ENCODE measurements at places on chromosomes 11 and 22. TPM values are rescaled to one million over a fixed set of nuclear protein-coding genes. Genes with fewer than 3 reads are reported as not detected.

DNA sequence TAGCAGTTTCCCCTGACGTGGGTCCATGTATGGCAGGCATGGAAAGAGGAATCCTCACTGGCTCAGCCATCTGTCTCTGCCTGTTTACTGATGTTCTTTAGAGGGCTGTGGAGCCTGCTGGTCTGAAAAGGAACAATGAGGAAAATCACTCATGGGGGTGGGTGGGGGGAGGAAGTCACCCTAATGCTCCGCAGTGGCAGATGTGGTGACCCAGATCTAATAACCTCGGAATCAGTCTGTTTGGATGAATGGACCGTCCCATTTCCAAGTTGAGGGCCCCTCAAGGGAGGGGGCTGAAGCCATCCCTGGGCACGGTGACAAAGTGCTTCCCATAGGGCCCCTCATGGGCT lies 4.4 kb downstream of the BCR start:
- DNase-seq: no peak

GRCh38 chr11:83717537-83717936 lies 431.4 kb upstream of the CCDC90B start:
- DNase-seq: no peak

Gene ZP1
- polyA plus RNA-seq: 0.10 TPM

Gene CASP5
- not detected for polyA plus RNA-seq

DNA sequence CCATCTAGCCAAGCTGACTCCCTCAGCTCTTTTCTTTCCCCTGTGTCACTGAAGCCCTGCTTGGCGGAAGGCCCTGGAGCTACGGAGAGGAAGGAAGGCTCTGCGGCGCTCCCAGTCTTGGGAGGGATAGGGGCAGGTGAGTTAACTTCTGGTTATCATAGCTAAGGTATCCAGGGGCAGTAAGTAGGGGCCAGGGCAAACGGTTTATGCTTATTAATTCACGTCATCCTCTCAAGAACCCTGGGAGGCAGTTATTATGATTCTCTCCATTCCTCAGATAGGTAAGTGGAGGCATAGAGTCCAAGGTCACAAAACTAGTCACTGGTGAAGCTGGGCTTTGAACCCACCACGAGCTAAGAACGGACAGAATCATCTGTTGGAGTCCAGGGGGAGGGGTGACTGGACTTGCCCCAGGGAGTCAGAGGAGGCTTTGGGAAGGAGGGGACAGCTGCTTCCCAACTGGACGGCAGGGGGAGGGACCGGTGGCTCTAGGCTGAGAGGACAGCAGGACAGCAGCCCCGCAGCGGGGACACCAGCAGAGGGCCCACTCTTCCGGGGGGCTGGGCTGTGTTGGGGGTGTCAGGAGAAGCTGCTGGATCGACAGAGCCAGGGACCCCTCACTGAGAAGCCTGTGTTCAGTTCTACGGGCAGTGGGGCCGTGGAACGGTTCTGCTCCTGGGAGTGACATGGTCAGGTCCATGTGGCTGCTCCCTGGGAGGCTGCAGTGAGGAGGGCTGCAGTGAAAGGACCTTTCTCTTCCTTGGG lies 3.5 kb downstream of the BAIAP2L2 start:
- no peak for DNase-seq

- DNase-seq: no peak
Measured at GRCh38 chr22:43535336-43535735, 123.5 kb downstream of the MPPED1 start.

DNA sequence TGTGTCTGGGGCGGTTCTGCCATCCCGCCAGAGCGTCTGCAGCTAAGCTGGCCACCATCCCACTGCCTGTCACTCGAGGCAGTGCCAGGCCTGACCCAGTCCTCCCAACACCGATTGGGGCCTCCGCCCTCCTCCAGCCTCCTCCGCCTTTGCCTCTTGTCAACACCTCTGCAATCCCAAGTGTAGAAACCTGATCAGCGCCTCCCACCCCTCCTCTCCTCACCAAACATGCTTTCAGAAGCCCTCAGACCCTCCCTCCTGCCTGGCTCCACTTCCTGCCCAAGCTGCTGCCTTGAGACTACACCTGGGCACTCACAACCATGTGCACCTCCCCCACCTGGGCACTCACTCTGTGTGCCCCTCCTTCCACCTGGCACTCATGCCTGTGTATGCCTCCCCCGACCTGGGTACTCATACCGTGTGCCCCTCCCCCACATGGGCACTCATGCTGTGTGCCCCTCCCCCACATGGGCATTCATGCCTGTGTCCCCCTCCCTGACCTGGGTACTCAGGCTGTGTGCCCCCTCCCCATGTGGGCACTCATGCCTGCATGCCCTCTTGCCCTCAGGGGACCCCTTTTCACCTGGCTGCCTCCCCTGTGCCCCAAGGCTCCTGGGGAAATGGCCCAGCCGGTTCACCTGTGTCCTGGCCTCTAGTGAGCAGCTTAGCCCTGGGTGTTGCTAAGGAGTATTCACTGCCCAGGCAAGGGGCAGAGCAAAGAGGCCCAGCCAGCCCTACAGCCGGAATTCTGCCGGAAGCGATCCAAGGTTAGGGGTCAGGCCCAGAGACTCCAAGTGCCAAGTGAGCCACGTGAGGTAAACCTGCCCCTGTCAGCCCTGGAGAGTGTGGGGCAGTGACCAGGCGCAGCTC lies 5.5 kb upstream of the IFITM10 start:
- peak; percentile 74 for DNase-seq

- no peak for DNase-seq
Measured at GRCh38 chr11:128416976-128417375, 170.4 kb downstream of the ETS1 start.

DNA sequence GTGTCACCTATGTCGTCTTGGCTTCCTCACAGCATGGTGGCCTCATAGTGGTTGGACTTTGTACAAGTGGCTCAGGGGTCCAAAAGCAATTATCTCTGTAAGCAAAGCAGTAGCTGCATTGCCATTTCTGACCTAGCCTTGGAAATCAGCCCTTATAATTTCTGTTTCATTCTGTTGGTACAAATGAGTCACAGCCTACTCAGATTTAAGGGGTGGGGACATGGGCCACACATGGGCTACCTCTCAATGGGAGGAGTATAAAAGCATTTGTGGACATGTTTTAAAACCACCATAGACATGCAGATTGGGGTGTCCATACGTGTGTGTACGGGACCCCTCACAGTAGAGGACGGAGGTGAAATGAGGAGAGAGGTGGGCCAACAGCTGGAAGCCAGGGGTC lies 41.6 kb downstream of the CHRDL2 start:
- DNase-seq: no peak

GRCh38 chr22:19576460-19577421 lies 52.5 kb upstream of the CLDN5 start:
- no peak for DNase-seq

GRCh38 chr11:73598719-73599379 lies 937 bp upstream of the FAM168A start:
- no peak for DNase-seq

GRCh38 chr11:85042361-85042760 lies 584.8 kb downstream of the DLG2 start:
- no peak for DNase-seq

DNA sequence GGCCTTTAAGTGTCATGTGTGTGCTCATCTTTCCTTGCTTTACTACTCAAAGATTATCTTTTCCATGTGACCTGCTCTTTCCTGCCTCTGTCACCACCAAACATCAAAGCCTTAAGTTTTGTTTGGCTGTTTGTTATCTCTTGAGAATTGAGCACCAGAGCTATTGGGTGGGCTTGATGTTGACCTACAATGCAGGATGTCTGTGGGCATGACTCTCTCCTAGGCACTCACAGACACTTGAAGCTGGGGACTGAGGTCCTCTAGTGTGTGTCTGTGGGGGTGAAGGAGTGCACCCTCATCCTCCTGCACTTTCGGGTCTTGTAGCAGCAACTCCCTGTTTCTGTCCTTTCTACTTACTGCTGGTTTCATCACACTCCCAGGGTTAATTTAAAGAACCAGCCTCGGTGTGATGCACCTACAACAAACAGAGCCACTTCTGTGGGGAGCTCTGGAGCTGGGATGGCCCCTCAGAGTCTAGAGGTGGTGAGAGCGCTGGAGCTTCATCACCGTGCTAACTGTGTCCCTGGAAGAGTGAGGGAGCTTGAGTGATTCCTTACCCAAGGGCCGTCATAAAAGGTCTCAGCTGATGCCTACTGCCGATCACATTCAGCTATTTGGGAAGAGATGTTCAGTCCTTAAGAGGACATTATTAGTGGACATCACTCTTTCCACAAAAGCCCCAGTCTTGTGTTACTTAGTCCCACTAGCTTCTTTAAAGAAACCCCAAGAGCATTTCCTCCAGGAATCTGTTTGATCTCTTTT lies 56.3 kb downstream of the LRRC74B start:
- no peak for DNase-seq

- peak; percentile 40 for DNase-seq
Measured at GRCh38 chr22:30694640-30695350, at the start of gene OSBP2. Gene OSBP2 (plus strand): TSS chr22:30694874. CDS start chr22:30694910, 36 bp downstream.

Gene OR4A16
- not detected for polyA plus RNA-seq

- no peak for DNase-seq
Measured at GRCh38 chr11:20351136-20351535, 12.4 kb upstream of the HTATIP2 start.

DNA sequence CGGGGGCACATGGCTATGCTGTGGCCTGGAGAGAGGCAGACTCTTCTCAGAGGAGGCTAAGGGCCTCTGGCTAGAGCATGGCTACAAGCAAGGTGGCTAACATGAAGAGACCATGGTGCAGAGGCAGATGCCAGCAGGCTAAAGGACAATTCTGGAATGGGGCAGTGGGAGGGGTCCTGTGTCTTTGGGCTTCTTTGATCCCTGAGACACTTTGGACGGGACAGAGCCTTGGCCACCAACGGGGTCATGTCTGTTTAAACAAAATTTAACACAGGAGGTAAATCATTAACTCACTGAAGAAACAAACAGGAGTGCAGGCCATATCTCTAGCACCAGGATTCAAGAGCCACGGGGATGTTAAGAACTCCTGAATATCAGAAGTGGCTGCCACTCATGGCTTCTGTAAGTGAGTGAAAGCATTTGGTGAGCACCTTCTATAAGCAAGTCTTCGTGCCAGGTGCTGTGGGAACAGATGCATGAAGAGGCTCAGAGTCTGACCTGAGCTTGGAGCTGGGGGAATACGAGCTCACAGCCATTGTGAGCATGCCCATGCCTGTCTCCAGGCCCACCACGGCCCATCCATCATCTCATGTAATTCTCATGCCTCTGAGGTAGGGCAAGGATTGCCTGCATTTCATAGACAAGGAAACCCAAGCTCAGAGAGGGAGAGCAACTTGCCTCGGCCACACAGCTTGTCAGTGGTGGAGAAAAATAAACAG lies 18.3 kb upstream of the ZNRF3 start:
- DNase-seq: no peak

DNA sequence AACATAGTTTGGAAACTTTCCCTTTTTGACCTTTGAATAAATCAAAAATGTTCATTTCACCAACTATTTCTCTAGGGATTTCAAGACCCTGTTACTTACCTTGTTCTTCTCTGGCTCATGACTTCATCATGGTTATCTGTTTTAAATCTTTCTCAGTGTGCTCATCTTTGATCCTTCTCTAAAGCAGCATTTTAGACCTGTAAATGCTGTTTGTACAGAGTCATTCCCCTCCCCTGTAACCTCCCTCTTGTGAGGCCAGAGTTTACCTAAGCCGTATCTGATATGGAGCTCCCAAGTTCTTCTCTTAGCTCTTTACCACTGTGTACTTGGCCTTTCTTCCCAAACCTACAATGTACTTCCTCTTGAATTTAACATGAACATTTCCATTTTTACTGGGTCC lies 56.0 kb downstream of the ACER3 start:
- DNase-seq: no peak

Gene AASDHPPT
- polyA plus RNA-seq: 71.4 TPM

Gene MS4A1
- 0.48 TPM for polyA plus RNA-seq

Gene DBX1
- not detected for polyA plus RNA-seq

GRCh38 chr11:86704710-86705109 lies 32.3 kb upstream of the ME3 start:
- no peak for DNase-seq

Gene GAB4
- polyA plus RNA-seq: not detected

Gene SLC3A2
- polyA plus RNA-seq: 169 TPM

DNA sequence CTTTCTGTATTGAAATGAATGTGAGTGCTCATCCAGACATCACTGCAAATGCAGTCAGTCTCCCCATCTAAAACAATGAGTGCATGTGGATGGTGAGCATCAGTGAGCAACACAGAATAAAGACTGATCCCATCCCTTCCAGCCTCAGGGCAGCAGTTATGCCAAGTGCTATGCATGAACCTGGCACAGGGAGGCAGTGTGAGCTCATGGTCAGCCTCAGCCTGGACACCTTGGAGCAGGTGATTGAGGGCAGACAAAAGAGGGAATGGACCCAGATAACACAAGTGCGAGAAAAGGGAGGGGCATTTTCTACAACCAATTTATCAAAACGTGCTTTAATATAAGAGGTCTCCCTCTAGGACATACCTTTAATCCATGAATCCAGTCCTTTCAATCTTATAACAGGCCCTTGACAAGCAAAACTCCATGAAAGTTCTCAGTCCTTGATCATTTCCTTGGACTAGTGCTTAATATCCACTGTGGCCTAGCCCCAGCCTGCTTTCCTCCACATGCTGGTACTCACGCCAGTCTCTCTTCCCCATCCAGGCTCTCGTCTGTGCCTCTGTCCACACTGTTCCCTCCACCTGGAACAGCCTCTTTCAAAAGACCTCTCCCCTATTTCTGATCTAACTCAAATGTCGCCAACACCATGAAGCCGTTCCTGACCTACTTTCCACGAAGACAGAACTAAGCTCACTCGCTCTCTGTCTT lies 50.5 kb upstream of the LRRC55 start:
- DNase-seq: no peak

DNA sequence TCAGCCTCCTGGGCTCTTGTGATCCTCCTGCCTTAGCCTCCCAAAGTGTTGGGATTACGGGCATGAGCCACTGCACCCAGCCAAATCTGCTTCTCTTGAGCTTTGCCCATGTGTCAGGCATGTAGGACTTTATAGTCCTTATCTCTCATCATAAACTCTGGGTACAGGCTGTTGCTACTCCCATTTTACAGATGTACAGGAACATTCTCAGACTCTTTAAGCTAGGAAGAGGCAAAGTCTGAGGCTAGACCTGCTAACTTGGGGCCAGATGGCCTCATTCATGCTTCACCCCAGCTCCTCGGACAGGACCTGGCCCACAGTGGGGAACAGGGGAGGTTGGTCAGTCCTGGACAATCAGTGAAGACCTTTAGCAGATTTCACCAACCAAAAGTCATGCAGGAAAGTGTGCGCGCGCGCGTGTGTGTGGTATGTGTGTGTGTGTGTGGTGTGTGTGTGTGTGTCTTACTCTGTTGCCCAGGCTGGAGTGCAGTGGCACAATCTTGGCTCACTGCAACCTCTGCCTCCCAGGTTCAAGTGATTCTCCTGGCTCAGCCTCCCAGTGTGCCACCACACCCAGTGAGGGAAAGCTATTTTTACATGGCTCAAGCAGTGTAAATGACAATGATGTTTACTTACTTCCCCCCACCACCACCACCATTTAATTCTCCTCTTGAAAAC lies 23.8 kb downstream of the YDJC start:
- DNase-seq: no peak

Gene FOSL1
- not detected for polyA plus RNA-seq

Gene KRTAP5-11
- 0.83 TPM for polyA plus RNA-seq
